ENCODE measurements at places on chromosomes 5 and 9.

DNA sequence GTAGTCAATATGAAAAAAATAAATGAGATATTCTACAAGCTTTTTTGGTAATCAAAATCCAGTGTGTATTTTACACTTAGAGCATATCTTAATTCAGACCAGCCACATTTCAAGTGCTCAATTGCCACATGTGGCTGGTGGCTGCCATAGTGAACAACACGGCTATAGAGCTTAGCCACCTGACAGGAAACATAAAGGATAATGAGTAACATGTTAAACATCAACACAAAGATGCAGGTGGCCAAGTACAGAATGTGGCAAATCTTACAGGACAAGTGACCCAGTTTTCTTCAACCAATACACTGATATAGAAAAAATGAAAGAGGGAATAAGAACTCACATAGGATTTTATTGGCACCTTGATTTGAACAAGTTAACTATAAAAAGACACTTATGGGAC lies 61.4 kb downstream of the KIF24 start:
- no peak for DNase-seq

DNA sequence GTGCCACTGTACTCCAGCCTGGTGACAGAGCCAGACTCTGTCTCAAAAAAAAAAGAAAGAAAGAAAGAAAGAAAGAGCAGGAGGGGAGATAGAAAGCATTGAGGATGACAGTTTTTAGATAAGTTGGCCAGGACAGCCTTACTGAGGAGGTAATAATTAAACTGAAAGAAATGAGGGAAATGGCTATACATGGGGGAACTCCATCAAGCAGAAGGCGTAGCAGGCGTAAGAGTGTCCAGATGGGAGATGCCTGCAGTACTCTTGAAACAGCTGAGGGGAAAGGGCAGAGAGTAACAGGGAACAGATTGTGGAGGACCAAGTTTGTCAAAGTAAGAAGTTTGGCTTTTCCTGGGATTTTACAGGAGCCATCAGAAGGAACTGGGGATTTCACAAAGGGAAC lies 57.5 kb downstream of the HMGCS1 start:
- no peak for DNase-seq

GRCh38 chr5:56481428-56482357 lies 248.6 kb upstream of the ANKRD55 start:
- DNase-seq: peak; percentile 43

GRCh38 chr5:61496860-61497259 lies 164.8 kb downstream of the ZSWIM6 start:
- DNase-seq: no peak

DNA sequence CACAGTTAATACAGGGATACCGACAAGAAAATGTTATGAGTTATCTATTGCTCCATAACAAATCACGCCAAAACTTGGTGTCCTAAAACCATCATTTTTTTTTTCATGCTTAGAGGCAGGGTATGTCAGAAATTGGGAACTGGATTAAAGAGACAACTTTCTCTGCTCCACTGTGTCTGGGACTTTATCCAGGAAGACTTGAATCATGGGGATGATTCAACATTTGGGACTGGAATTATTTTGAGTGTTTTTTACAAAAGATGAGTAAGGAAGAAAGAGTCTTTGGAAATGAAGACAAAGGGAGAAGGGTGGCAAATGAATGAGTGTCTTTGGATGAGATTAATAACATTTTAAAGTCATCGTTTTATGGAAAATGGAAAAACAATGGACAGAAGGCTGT lies 1883.7 kb upstream of the C9orf72 start:
- peak; percentile 76 for DNase-seq

DNA sequence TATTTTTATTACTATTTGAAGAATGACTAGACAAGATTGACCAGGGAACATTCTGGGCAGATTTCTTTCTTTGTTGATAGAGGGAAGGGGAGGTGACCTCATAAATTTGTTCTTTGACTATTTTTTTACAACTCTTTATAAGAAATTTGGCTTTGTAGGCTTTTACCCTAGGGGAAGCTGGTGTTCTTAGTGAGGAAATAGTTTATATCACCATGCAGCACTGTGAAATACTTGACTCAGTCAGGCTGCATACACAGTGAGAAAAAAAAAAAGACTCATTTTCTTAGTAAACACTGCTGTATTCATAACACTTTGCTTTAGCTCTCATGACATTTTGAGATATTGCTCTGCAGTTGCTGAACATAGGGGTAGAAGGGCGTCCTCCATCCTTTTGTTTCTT lies 336.6 kb upstream of the PIK3R1 start:
- peak; percentile 6 for DNase-seq

GRCh38 chr9:124210697-124211096 lies 47.1 kb upstream of the NEK6 start:
- peak; percentile 25 for DNase-seq

DNA sequence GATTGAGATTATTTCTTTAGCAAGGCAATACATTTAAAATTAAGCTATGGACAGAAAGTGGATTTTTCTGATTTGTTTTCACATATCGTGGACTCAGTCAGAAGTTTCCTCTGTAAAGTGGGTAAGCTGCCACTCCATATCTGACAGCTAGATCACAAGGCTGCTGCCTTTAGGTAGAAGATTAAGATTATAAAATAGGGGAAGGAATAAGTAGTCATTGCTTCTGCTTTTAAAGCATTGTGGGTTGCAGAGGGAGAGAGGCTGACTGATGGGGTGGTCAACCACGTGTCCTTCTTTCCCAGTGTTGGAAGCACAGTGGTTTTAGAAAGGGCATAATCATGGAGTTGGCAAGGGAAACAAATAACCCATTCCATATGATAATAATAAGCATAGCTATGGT lies 74.3 kb upstream of the MOCS2 start:
- DNase-seq: no peak

- no peak for DNase-seq
Observed at GRCh38 chr5:8683496-8683895, 814.5 kb downstream of the MTRR start.

Data from fibroblast of skin of back (primary cell).